Brain (organoid and tissue), 16 donors: ENCODE measurements at places on chromosomes 7 and 10. TPM values are rescaled to one million over a fixed set of nuclear protein-coding genes. Genes with fewer than 3 reads are reported as not detected.

Gene CD36
- polyA plus RNA-seq: 0.75 TPM

DNA sequence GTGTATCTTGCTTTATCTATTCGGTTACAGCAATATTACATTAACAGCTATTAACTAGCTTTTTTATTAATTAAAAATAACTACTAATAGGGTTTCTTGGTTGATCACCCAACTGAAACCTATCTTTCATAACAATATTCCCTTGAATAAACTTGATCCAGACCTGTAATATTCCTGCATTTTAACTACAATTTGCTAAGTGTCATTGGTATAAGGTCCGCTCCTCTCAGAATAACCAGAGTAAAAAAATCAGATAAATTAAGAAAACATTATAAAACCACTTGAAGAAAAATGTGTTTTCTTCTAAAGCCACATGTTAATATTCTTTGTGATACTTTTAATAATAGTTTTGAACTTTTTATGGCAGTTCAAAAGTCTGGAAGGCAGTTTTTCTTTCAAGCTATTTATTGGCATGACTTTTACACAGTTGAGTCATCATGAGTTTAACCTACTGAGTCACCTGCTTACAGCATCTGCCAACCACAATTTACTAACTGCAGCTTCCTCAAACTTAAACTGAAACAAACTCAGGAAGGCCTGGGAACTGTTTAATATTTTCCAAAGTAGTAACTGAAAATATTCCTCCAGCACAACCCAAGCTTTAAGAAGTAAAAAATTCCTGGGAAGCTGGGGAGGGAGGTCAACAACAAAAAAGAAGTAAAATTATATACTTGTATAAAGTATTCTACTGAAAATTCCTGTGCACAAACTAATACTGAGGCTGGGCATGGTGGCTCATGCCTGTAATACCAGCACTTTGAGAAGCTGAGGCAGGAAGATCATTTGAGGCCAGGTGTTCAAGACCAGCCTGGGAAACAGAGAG lies 103.2 kb downstream of the NRBF2 start:
- DNase-seq: no peak

- no peak for DNase-seq
Measured at GRCh38 chr10:83522456-83522855, 616.9 kb upstream of the GHITM start.

DNA sequence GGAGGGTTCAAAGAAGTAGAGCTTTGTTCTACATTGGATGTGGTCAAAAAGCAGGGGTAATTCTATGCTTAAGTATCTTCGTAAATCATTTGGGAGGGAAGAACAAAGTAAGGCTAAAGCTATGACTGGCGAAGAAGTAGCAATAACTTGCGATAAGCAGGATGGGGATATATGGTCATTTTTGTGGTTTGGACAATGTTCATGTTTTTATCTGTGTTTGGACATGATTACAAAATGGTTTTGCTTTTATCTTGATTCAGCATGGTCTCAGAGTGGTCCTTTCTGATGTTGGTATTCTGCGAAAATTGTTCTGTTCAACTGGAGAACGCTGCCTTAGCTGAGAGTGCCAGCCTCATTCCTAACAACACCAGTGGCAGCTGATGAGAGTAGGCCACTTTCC lies 208.8 kb downstream of the SEMA3A start:
- no peak for DNase-seq

- no peak for DNase-seq
Measured at GRCh38 chr10:62379394-62379793, 5.2 kb downstream of the ZNF365 start.

GRCh38 chr10:69506834-69507713 lies 55.8 kb downstream of the TSPAN15 start:
- DNase-seq: no peak

Gene PHYHIPL
- 67.6 TPM for polyA plus RNA-seq
